ENCODE measurements at places on chromosomes 12 and 14.

DNA sequence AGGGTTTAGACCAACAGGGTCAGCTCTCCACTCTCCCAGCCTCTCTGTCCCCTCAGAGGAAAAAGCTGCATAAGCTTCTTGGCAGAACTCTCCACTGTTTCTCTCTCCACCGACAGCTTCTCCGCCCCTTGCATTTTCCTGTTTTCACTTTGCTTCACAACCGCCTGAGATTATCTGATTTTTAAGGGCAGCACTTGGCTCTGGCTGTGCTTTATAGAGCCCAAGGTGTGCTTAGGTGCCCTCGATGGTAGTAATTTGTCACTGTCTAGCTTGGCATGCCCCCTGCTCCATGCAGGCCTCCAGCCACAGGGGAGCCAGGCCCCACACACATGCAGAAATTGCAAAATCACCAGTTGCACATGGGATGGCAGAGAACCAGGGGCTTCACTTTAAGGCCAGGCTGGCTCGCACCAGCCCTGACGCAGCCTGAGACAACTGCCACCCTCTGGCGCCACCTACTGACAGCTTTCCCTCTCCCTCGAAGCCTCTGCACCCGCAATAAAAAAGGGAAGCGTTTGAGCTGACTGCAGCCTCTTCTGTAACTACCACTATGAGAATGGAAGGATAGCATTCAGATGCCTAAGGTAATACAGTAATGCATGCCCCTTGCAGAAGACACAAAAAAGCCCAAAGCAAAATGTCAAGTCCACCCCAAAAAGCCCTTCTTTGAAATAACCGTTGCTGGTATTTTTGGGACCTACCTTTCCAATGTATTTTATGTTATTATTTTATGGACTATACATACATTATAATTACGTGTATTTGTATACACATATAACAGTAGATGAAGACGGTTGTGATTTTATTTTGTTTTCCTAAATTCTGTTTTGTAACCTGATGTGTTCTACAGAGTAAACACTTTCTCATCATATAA, 32.0 kb upstream of the RIMBP2 start:
- DNase-seq: peak; percentile 71

DNA sequence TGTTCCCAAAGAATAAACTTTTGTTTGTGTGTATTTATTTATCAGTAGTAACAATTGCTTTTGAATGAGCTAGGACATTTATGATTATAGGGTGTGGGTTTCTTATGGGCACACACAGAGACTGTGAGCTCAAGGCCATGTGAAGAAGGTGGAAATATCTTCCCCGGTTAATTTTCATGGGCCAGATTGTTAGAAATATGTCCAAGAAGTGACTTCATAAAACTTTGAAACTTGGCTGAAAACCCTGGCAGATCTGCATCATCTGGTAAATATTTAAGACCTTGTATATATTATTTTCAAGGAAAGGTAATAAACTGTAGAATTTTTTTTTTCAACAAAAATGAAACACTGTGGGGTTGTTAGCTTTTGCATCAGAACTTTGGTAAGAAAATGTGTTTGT, 53.5 kb upstream of the RNU6-8 start:
- no peak for DNase-seq

GRCh38 chr14:76647697-76648298, 113.5 kb upstream of the VASH1 start:
- DNase-seq: peak; percentile 82

GRCh38 chr12:42474391-42474790, 115.2 kb downstream of the PRICKLE1 start:
- peak; percentile 33 for DNase-seq

GRCh38 chr12:107492393-107493134, 193.0 kb upstream of the PWP1 start:
- no peak for DNase-seq

GRCh38 chr12:22299294-22299912, 35.1 kb downstream of the ST8SIA1 start:
- no peak for DNase-seq
